ENCODE measurements at places on chromosomes 5 and 9. TPM values are rescaled to one million over a fixed set of nuclear protein-coding genes. Genes with fewer than 3 reads are reported as not detected.

Gene C5orf52
- total RNA-seq: not detected

Gene PPP3R2
- total RNA-seq: not detected

Gene NR2F1-AS1
- 8.4 TPM for total RNA-seq

Gene NR2F1
- 95.8 TPM for total RNA-seq

Gene TAL2
- not detected for total RNA-seq

Gene EDIL3
- 11.1 TPM for total RNA-seq

Gene SEC16A
- 33.7 TPM for total RNA-seq

Gene GLT6D1
- total RNA-seq: not detected

Gene CAMK4
- 8.6 TPM for total RNA-seq

Gene OR1J2
- not detected for total RNA-seq

Gene SMC5
- total RNA-seq: 10.9 TPM

Gene OLFM1
- total RNA-seq: 0.17 TPM

Gene TMEM174
- total RNA-seq: not detected

Gene RLN2
- not detected for total RNA-seq

Gene ADGRD2
- total RNA-seq: not detected

Gene FIBCD1
- total RNA-seq: 7.9 TPM

Gene GPSM1
- 99.4 TPM for total RNA-seq

Gene HAPLN1
- 2.7 TPM for total RNA-seq

Gene SPATA31E1
- not detected for total RNA-seq

Gene IRX1
- not detected for total RNA-seq

Gene CD274
- 2.9 TPM for total RNA-seq

Gene GPR151
- not detected for total RNA-seq

Gene ANAPC2
- 10.3 TPM for total RNA-seq

Gene F2RL1
- total RNA-seq: 20.2 TPM

Gene WHRN
- total RNA-seq: 0.15 TPM

Gene TOPORS
- 9.1 TPM for total RNA-seq

Gene PLPPR1
- not detected for total RNA-seq

Gene RNF38
- total RNA-seq: 6.4 TPM

Gene GPR150
- 0.59 TPM for total RNA-seq

Gene PCAT7
- total RNA-seq: not detected

Gene DND1
- total RNA-seq: 0.15 TPM

Gene INSL6
- not detected for total RNA-seq

Gene MZB1
- not detected for total RNA-seq

Gene NR5A1
- not detected for total RNA-seq

Gene LECT2
- total RNA-seq: not detected

Gene PRDM9
- not detected for total RNA-seq

Gene IL13
- total RNA-seq: not detected

Gene GADD45G
- total RNA-seq: 0.15 TPM
